ENCODE measurements at places on chromosomes 12 and 14.
A peak's percentile ranks its signal among the peaks of the same experiment; 100 is the strongest.

- no peak for DNase-seq
These were observed 7.3 kb upstream of the FGF23 start for GRCh38 chr12:4386801-4387200.

DNA sequence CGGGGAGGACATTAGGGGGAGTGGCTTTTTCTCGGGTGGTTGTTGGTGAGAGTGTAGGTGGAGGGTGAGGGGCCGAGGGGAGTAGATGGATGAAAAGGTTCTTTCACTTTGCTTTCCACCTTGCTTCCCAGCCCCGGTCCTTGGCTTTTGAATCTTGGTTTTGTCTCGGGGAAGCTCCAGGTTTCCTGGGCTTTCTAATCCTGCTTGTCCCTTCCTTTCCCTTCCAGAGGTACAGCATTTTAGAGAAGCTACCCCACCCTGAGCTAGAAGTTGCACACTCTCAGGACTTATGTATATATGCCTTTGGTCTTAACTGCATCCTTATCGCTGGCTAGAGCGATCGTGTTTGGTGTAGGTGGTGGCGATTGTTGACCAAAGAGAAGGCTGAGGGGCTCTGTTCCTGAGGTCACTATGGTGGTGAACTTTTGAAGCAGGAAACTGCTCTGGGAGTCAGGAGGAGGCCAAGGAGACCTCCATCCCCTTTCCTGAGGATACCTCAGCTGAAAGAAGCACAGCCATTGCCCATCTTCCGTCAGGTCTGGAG is 862 bp downstream of the PIP4K2C start:
- DNase-seq, result no peak

DNA sequence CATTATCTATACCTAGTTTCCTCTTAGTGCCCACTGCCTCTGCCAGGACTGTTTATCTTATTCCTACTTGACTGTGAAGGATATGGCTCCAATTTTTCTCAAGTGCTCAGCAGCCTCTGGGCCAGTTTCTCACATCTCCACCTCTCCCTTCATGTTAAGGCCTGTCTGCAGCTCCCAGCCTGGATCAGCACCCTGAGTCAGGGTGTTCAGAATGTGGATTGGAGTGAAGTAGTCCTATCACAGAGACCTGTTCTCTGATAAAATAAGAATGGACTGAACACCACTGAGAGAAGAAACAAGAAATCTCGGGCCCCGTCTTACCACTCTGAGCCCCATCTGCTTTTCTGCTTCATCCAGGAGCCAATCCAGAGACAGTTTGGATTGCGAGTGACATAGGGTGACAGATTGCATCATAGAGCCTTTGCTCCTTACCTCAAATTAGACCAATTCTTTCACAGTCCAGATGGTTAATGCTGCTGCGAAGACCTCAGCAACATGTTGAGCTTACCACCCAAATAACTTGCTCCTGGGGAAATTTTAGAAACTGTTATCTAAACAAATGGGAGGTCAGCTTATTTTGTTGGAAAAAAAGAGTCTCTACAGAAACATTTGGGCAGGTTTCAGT is 473.1 kb downstream of the PDZRN4 start:
- no peak for DNase-seq

GRCh38 chr12:117593815-117594400 is 232.5 kb upstream of the NOS1 start:
- peak; percentile 50 for DNase-seq

DNA sequence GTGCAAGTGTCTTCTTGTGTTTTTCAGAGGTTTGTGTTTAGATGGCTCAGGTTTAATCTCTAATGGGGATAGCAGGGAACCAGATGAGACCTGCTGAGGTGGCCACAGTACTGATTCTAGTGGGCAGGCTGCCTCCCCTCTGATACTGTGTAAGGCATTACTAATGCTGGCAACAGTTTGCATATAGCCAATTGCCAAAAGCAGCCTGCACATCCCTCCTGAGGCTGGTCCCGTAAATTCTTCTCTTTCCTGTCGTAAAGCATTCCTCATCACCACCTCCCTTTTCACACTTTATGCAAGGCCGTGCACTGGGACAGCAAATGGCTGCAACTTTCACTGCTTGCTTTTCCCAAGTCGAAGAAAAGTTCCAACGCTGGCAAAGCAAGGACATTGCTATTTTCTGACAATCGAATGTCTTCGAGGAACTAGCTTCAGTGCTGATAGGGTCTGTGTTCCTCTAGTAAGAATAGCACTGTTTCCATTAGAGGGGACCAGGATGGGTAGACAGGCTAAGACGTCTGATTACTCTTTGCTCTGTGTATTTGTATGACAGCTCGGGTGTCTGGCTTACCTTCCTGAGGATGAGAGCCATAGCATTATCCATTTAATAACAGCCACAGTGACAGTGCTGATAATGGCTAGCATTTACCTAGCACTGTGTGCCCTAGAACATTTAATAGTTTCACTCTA is 178.2 kb upstream of the HIF1A start:
- DNase-seq, result peak; percentile 68

- DNase-seq, result no peak
These were observed 37.3 kb downstream of the BAZ1A start for GRCh38 chr14:34837801-34838322.

- no peak for DNase-seq
These were observed 1.4 kb downstream of the NIN start for GRCh38 chr14:50829489-50830043.

DNA sequence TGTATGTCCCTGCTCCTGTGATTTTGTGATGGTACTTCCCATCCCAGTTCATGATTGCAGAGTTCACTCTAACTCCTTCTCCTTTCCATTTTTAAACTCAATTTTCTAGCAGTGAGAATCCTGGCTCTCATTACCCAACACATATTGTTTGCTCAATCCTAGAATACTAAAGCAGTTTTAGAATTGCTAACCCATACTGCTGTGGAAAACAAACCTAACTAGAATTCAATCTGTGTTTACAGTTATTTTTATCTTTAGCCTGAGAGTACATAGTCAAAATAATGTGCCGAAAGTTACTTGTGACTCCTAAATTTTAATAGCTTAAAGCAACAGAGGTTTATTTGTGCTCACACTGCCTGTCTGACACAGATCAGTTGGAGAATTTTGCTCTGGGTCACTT is 508.0 kb downstream of the AACS start:
- DNase-seq, result no peak

GRCh38 chr12:47038270-47038748 is 41.1 kb upstream of the PCED1B start:
- peak; percentile 21 for DNase-seq

- peak; percentile 71 for DNase-seq
These were observed 28.8 kb downstream of the SPRING1 start for GRCh38 chr12:116708826-116709756.
